Erythroblast (primary cell): ENCODE measurements at places on chromosomes 2 and 18.

DNA sequence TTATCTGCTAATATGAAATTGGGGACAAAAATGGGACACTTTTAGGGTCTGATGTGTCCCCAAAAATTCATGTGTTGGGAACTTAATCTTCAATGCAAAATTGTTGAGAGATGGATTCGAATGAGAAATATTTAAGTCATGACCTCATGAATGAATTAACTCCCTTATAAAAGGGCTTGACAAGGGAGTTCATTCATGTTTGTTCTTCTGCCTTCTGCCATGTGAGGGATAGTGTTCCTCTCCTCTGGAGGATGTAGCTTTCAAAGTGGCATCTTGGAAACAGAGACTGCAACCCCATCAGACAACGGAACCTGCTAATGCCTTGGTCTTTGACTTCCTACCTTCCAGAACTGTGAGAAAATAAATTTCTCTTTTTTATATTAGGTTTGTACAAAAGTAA is 89.2 kb upstream of the LINC00305 start:
- no peak for DNase-seq

GRCh38 chr18:80169607-80170006 is 60.5 kb downstream of the ADNP2 start:
- DNase-seq, result no peak

GRCh38 chr2:133644846-133645245 is 76.6 kb upstream of the NCKAP5 start:
- DNase-seq, result no peak

DNA sequence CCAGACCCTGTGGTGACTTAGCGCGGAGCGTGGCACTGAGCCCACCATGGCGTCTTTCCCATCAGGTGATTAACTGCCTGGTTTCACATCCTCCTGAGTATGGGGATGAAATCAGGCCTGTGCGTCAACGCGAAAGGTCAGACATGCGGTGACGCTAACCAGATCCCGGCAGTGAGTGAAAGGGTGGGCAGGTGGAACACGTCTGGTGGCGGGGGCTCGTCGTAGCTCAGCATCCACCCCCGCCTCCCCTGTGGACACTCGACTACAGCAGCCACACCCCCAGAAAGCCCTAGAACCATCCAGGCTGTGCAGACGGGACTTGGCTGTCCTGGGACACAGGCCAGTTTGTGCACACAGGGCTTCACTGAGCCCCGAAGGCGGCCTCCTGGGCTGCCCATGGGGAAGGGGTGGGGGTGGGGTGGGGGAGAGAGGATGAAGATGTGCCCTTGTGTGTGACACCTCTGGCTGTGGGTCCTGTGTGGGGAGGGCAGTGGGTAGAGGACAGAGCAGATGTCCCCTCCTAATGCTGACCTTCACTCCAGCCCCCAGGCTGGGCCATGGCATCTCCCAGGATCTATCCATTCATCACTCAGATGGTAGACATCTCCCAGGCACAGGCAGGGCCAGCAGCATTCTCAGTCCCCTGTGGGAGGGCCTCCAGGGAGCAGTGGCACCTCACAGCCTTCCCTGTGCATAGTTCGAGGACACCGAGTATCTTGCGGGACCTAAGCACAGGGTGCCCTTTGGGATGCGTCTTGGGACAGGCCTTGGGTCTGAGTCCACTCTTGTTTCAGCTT is 27.5 kb downstream of the RAMP1 start:
- no peak for DNase-seq

DNA sequence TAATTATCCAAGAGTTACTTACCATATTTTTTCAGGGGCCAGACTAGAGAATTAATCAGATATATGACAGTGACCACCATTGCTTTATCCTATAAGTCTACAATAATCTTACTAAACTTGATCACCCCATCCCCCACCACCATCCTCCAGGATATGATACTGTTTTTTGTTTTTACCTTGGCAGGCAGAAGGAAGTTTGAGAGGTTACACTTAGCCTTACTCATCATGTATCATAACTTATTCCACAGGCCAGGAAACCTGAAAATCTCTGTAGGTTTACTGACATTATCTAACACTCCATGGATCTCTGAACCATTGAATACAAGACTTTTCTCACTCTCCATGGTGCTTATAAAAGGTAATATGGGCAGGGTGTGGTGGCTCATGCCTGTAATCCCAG is 602.7 kb downstream of the KCNJ3 start:
- DNase-seq, result no peak

- DNase-seq, result no peak
Measured at GRCh38 chr2:8343031-8343430, 338.8 kb upstream of the ID2 start.

DNA sequence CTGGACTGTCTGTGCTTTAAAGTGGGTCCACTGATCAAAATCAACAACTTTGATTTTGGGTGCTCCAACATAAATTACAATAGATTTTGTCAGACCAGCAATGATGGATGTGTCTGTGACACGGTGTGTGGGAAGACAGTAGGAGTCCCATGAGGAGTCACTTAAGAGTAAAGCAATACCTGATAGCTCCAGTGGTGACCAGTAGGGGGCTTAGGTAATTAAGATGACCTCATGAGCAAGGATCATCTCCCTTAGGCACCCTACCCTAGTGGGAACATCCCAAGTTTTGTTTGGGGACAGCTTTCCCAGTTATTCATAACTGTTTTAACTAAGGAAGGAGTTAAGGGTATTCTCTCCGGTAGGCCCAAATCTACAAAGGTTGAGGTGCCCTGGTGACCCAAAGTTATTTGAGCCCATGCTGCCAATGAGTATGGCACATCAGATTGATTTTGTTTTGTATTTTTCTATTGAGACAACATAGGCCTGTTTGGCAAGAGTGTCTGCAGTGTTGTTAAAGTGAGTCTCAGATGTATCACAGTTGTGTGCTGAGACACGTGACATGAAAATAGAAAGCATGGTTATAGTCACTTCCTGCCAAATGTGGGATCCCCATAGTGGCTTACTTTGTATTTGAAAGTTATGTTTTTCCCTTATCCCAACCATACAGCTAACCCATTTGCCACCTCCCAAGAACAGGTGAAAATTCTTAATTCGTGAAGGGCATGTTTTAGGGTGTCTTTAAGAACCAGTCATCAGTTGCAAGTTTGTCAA is 1337.6 kb upstream of the SLC39A10 start:
- DNase-seq, result peak; percentile 18

DNA sequence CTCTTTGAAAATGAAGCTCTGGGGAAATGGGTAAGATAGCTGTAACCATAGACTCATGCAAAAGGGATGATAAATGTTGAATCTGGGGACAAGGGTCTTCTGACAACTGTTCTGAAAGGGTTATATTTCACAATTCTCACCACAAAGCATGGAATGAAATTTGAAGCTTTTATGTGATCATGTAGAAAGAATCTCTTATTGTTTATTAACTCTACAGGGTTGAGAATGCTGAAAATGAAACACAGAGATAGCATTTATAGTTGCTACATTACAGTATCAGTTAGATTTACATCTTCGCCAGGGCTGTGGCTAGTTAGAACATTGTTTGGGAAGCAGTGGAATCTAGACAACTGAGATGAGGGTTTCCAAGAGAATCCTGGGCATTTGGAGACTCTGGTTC is 97.4 kb upstream of the LHCGR start:
- no peak for DNase-seq

- peak; percentile 76 for DNase-seq
Measured at GRCh38 chr2:170235860-170236679, 58.1 kb downstream of the MYO3B start.

GRCh38 chr2:174035981-174036742 is 71.0 kb upstream of the SP3 start:
- DNase-seq, result peak; percentile 10

DNA sequence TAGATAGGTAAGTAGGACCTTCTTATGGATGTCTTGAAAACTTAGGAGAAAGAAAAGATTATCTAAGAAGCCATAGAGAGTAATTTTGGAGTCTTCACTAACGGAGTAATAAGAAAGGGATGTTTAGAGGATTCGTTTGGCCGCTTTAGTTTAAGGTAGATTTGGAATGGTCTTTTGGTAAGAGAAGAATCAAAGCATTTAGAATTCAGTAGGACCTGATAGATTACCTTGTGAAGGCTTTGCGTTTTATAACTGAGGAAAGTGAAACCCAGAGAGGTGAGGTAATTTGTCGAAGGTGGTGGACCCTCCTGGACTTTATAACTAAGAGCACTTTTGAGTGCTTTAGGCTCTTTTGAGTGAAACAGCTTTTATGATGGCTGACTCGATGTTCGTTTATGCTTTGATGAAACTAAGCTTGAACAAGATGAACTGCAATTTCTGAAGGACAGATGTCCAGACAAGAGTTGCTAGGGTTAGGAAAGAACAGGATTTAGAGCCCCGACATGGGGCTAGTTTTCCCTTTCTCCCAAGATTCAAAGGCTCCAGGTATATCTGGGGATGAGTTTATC is 1.3 kb downstream of the MYL12B start:
- DNase-seq, result no peak

DNA sequence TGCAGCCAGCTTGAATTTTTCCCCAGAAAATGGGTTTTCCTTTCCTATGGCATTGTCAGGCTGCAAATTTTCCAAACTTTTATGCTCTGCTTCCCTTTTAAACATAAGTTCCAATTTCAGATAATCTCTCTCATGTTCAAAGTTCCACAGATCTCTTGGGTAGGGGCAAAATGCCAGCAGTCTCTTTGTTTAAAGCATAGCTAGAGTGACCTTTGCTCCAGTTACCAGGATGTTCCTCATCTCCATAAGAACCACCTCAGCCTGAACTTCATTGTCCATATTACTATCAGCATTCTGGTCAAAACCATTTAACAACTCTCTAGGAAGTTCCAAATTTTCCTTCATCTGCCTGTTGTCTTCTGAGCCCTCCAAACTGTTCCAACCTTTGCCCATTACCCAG is 68.3 kb downstream of the SGPP2 start:
- no peak for DNase-seq

DNA sequence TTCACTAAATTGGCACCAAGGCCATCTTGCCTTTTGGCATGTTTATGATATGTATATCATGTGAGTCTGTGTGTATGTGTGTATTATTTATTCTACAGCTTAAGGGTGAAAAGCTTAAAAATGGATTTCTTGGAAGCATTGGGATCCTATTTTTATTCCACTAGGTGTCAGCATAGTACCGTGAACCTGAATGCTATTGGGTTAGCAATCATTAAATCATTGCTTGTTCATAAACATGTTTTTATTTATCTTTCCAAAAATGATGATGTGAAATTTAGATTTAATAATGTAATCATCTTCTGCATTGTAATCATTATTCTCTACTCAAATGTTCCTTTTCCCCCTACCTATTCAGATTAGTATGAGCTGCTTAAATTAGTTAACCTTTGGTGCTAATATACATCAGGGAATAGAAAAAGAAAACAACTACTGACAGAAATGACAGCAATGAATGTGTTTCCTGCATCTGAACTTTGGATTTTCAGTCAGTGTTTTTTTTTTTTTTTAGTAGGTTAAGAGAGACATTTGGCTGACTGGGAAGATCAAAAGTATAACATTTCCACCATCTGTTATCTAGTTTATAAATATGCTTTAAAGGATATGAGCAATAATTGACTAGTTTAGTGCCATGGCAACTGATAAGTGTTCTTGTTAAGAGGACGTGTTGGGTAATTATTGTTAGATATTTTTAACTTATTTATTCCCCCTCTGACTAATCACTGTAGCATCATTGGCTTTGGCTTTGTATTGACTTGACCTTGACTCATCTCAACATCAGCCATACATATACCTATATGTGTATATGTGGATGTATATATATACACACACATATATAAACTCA is 14.1 kb upstream of the ZSWIM2 start:
- DNase-seq, result peak; percentile 16

GRCh38 chr2:41197781-41198180 is 745.9 kb upstream of the SLC8A1 start:
- DNase-seq, result no peak

GRCh38 chr2:72148003-72148836 is 558 bp upstream of the CYP26B1 start:
- peak; percentile 24 for DNase-seq

DNA sequence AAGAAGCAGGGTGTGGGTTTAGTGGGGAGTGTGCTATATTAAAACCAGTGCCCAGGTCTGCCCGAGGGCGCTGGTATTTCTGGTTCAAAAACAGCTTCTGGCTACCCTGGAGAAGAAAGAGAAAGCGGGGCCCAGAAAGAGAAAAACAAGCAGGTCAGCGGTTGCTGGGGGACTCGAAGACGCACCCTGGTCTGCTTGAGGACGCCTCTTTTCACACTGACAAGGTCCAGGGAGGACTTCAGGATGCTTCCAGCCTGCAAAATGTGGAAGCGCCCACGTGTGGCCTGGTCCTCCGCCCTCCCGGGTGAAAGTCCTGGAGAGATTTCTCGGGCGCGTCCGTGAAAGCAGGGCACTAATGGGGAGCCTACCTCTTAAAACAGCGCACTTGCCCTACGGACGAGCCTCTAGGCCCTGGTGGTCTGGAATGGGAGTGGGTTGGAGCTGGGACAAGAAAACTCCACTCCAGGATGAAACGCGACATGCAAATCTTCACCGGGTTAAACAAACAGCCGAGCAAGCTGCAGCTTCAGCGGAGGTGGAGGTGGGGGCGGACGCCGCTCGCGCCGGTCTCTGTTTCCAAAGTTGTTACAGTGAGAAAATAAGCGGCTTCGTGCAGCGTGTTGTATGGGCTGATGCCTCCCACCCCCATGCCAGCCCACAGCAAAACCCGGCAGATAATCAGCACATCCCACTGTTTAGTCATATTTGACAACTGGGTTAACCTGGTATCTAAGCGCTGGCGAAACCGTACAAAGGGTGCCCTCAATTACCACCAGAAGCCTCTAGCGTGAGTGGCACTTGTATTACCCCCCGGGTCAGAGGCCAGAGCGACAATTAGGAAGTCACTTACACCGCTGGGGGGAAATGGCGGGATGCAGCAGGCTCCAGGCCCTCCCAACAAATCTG is 1.1 kb upstream of the SP9 start:
- peak; percentile 31 for DNase-seq

DNA sequence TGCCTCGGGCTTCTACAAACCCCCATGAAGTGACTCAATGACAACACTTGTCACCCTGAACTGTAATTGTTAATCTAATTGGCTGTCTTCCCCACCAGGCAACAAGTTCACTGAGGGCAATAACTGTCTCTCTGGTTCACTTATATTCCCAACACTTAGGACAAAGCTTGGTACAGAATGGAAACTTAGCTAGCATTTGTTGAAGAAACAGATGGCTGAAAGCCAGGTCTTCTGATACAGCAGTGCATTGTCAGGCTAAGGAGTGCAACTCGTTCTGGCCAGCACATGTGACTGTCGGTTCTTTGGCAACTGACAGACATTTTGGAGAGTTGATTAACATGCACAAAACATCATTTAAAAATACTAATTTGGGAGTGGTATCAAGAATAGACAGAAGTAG is 14.6 kb upstream of the DNAJC27 start:
- peak; percentile 31 for DNase-seq

- no peak for DNase-seq
Measured at GRCh38 chr2:69805887-69806286, 23.6 kb upstream of the GMCL1 start.

DNA sequence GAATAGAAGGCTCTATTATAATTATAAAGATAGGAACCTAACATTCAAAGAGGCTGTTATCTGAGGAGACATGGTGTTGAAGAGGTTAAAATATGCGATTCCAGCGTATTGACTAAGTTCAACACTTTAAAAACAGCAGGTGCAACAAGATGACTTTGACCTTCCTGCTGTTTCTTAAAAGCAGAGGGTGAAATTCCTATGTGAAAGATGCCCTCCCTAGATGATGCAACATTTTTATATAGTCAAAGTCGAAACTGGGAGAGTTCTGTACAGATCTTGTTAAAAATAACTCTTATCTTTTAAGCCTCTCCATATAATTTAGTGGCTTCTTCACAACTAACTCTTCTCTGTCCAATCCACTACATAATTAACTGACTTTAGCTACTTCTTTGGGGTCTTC is 4.4 kb upstream of the ACKR3 start:
- DNase-seq, result no peak

- DNase-seq, result no peak
Measured at GRCh38 chr18:52046842-52047241, 293.2 kb upstream of the DCC start.
